ENCODE measurements at places on chromosomes 4 and X.

DNA sequence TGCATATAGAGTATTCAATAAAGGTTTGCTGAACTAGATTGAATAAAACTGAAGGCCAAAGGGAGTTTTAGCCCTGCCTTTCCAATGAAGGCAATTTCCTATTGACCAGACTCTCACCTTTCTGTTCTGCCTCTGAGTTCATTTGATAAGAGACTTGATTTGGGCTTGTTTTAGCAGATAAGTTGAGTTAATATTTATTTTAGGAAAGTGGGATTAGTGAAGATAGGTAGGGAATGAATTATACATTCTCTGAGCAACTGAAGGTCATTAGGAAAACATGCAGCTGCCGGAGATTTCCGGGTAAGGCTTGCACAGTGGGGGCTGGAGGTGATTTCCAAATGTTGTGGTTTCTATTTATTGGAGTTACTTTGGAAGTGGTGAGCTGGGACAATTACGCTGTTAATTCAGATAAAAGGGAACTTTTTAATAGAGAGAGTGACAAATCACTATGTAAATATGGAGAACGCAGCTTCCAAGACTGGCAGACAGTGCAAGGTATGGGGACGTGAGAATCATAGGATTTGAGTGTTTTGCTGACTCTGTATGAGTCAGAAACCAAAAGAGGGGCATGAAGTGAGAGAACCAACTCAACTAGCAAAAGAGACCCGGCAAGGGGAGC is 553.6 kb upstream of the BOD1L1 start:
- no peak for DNase-seq

GRCh38 chr4:150230561-150230960 is 152.3 kb downstream of the DCLK2 start:
- DNase-seq = no peak

GRCh38 chr4:42078184-42078801 is 74.2 kb downstream of the BEND4 start:
- DNase-seq = no peak

- no peak for DNase-seq
These were observed 543.9 kb downstream of the GALNTL6 start for GRCh38 chr4:172357006-172357540.

DNA sequence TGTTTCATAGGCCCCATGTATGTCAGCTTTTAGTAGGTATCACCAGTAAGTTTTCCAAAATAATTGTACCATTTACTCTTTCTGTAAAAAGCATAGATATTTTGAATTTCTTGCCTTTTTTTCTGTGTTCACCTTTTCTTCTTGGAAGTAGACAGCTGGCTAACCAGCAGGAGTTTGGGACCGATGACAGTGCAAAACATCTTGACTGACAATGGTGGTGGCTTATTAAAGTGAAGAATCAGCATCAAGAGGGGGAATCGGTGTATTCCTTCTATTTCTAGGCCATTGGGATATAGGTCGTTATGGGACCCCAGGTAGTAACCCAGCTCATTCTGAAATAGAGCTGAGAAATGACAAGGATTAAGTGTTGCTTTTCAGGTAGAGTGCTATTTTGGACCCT is 3.2 kb downstream of the CEP44 start:
- DNase-seq = no peak

DNA sequence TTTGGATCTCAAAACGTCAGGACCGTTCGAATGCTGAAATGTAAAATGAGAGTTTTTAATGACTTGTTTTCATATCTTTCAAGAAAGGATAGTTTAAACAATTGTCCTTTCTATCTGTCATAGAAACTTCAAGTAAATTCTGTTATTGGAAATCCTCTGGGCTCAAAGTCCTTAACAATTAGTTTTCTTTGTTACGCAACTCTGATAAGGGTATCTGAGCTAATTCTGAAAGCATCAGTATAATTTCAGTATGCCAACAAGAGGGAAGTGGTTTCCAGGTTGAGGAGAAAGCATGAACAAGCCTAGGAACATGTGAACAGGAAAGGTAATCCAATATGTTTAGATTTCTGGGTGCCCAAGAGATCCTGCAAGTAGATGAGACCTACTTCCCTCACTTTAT is 22.0 kb downstream of the ADH7 start:
- no peak for DNase-seq

GRCh38 chrX:118990512-118991227 is 16.3 kb downstream of the LONRF3 start:
- DNase-seq = no peak

Data from NCI-H2171 (cell line).